ENCODE measurements at places on chromosomes 16 and 17. TPM values are rescaled to one million over a fixed set of nuclear protein-coding genes. Genes with fewer than 3 reads are reported as not detected.

GRCh38 chr17:5986644-5987043 is 83.5 kb upstream of the WSCD1 start:
- peak; percentile 42 for DNase-seq

- DNase-seq = no peak
Observed at GRCh38 chr17:69511250-69511649, 96.8 kb downstream of the MAP2K6 start.

The B4GALNT2 gene
- total RNA-seq = not detected

The SCIMP gene
- total RNA-seq = not detected

The TBC1D3I gene
- total RNA-seq = 0.23 TPM
